ENCODE measurements at places on chromosomes 7 and 10. TPM values are rescaled to one million over a fixed set of nuclear protein-coding genes. Genes with fewer than 3 reads are reported as not detected.

- DNase-seq: no peak
These were observed 7.7 kb downstream of the CHPF2 start for GRCh38 chr7:151239837-151240459.

DNA sequence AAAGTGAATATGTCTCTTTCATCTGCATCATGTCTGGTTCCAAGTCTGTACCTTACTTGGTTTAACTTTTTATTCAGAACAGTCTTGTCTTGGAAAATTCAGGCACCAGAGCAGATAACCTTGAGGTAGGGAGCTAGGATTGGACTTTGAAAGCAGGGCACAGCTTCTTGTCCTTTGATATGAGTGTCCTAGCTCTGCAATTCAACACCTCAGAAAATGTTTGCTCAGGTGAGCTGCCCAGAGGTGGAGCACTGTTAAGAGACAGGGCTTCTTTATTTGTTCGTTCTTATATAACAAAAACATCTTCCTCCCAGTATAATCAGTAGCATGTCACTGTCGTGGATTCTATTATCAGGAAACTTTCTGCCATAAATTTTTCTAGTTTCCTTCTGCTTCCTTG lies 118.3 kb downstream of the LRRC4 start:
- DNase-seq: peak; percentile 60

DNA sequence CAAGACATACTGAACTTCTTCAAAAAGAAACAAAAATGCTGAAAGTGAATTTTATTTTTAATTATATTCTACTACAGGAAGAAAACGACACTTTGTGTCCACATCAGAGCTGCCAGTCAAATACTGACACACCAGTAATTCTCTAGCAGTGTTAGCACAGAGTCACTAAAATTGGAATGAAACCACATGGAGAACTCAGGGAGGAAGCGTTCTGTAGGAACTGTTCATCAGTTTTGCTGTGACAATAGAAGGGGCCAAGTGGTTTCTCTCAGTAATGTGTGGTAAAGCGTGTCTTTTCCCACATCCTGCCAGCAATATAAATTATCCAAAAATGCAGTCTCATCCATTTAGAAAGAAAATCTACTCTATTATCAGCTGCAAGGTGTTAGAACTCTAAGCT lies 683.3 kb downstream of the GRM8 start:
- no peak for DNase-seq

GRCh38 chr7:81209059-81209458 lies 290.2 kb upstream of the SEMA3C start:
- no peak for DNase-seq

Gene KAZALD1
- polyA plus RNA-seq: 16.8 TPM

Gene DCLRE1A
- 5.0 TPM for polyA plus RNA-seq

Measured in HepG2 (cell line).